Activated CD4-positive, CD25-positive, alpha-beta regulatory T cell treated with anti-CD3 and anti-CD28 coated beads, Interleukin-2, amount 50 U/mL, for 72 hours (primary cell): ENCODE measurements at places on chromosomes 12 and 14.

GRCh38 chr14:68676511-68676943 is 116.3 kb downstream of the ZFP36L1 start:
- DNase-seq, result no peak

DNA sequence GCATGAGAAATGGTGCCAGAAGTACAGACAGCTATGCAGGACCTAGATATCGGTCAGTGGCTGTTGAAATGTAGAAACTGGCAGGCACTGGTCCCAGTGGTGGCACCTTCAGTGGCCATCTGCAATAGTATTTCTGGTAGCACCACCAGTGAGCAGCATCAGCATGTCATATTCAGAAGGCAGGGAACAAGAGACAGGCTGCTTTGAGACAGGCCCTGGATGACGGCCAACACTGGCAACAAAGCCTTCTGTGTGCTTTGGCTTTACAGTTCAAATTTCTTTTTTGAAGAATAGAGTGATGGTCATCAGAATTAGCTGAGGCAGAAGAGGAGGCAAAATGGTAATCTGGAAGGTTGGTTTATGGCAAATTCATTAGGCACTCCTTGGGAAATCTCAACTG is 273.4 kb upstream of the SLC16A7 start:
- no peak for DNase-seq

- no peak for DNase-seq
Measured at GRCh38 chr14:80996049-80996901, 40.9 kb downstream of the TSHR start.

DNA sequence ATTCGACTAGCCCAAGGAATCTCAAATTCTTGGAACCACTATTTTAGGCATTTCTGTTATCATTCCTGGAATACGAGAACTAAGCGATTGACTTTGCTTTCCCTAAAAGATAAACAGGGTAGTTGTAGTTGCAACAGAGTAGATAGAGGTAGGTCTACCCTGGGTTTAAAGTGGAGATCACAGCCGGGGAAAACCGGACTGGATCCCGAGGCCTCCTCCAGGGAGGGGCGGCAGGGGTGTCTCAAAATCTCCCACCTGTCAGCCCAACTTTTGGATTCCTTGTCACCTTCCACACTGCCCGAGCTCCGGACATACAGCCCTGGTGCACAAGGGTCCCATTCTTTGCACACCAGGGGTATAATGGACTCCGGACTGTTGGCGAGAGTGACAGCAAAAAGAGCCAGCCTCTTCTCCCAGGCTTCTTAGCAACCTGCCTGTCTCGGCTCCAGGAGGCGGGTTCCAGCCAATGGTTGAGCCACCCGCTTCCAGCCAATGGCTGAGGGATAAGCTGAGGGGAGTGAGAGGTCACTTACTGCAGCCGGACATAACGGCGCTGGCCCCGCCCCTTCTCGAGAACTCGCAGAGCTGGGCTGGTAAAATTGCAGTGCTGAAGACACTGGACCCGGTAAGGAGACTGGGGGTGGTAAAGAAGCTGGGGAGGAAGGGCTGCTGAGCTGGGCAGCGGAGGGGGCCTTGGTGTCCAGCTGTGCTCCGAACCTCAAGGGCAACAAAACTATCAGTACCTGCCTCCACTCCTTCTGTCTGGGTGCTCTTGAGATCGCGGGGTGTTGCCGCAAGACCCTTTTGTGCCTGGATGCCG is at the start of gene SUOX:
TSS of gene SUOX (plus strand) at position 562 of the 820 bp plus-strand sequence. CDS start 4,946 bp downstream, outside the sequence.
- peak; percentile 64 for DNase-seq

GRCh38 chr12:51972849-51973273 is 21.4 kb downstream of the ACVR1B start:
- peak; percentile 45 for DNase-seq

- no peak for DNase-seq
Measured at GRCh38 chr12:58009405-58010195, 68.2 kb downstream of the ATP23 start.

- no peak for DNase-seq
Measured at GRCh38 chr12:30862486-30862885, 64.1 kb upstream of the TSPAN11 start.

DNA sequence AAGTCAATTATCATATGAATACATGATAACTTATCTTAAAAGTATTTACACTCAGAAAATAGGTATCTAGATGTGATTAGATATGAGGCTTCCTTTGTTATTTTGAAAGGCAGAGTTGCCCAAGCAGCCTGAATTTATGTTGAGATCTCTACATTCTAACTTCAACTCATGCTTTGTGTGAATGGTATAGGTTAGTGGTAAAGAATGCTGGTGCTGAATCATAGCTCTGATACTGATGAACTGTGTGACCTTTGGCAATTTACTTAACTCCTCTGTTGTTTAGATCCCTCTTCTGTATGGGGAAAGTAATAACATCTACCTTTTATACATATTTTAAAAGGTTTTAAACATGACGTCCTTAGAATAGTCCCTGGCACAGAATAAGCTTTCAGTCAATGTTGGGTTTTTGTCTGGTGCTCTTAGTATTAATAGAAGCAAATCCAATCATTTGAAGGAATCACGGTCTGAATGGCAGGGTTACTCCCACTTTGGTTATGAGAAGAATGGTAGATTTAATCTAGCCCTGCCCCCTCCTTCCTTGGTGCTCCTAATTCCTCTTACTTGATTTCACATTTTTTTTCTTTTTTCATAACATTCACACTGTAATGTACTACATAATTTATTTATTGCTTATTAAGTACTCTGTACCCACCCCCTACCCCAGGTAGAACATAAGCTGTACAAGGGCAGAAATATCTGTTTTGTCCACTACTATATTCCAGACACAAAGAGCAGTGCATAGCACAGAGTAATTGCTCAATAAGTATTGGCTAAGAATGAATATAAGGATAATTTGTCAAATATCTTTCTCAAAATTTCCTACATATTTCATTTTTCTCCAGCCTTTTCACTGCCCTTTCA is 203.3 kb upstream of the KRR1 start:
- DNase-seq, result no peak

- no peak for DNase-seq
Measured at GRCh38 chr14:64232095-64232838, 61.9 kb downstream of the ESR2 start.

- DNase-seq, result no peak
Measured at GRCh38 chr14:69441948-69442347, 42.6 kb upstream of the PLEKHD1 start.

DNA sequence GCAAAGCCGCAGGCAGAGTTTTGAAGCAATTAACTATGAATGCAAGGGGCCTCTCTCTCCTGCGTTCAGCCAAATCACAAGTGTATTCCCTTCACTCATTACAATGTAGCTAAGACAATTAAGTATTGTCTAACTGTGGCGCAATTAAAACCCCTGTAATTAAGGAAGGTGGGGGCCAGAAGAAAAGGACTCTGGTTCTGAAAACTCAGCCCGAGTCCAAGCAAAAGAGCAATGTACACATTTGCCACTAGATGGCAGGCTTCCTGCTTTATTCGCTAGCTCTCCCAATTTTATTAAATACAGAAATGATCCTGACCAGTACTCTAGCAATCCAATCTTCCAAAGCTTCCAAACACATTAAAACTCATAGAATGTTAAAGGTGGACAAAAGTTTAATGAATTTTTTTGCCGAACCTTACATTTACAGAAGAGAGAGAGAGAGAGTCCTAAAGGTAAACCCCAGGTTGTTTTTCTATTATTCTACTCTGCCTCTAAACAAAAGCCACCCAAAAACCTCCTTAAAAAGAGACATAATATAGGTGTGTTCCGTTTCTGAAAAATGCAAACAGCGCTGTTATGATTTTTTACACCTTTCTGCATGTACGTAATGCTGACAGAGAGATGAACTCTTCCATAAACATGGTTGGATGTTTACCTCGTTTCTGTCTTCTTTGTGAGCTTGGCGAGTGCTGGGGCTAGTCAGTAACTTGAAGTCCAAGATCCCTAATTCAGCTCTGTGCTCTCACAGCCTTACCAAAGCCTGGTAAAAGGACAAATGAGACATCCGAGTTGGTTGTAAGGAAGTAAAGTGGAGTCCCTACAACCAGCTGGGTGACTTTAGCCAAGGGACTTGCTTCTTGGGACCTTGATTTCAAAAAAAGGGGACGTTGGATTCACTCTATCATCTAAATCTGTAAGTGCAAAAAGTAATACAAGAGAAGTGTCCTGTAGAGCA is 50.9 kb upstream of the VASH1 start:
- no peak for DNase-seq

GRCh38 chr14:90603336-90603735 is 206.5 kb downstream of the CALM1 start:
- DNase-seq, result no peak

- DNase-seq, result no peak
Measured at GRCh38 chr12:1126091-1126490, 135.1 kb downstream of the ERC1 start.
